NCI-H2107 (cell line): ENCODE measurements at places on chromosomes 6 and 20.

DNA sequence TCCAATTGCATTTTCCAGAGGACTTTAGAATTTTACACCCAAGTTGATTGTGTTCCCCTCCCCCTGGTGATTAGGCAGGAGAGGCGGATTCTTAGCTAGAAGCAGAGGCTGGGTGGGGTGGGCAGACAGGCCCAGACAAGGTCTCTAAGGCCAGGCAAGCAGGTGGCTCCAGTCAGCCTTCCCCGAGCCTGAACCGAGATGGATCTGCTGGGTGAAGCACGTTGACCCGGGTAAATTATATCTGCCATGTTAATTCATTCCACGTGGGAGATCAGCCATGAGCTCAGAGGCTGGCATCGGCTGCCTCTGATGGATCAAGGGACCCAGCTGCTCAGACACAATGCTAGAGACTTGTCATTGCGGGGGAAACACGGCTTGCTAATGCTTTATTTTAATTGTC is 159.5 kb upstream of the MAFB start:
- DNase-seq: no peak

GRCh38 chr6:110217266-110217665 is 37.0 kb downstream of the CDC40 start:
- DNase-seq: no peak

- DNase-seq: no peak
Measured at GRCh38 chr6:72417759-72418158, 204.1 kb upstream of the KCNQ5 start.

DNA sequence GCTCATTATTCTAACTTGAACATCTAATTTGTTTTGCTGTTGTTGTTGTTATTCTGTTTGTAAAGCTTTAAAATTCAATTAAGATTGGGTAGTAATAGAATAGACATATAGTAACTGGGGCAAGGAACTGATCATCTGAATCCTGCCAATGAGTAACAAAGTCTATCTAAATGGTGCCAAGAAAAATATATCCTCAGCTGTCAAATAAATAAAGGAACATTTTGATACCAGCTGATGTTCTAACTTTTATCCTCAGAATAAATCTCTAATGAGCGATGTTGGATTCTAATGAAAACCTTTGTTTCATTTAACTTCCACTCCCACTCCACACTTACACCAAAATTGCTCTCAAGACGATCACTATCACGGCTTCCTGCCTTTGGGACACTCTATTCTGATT is 210.9 kb downstream of the TINAG start:
- DNase-seq: no peak

- DNase-seq: no peak
Measured at GRCh38 chr6:56374841-56375369, 127.5 kb upstream of the COL21A1 start.

- DNase-seq: no peak
Measured at GRCh38 chr20:43988451-43988850, 73.8 kb downstream of the TOX2 start.

DNA sequence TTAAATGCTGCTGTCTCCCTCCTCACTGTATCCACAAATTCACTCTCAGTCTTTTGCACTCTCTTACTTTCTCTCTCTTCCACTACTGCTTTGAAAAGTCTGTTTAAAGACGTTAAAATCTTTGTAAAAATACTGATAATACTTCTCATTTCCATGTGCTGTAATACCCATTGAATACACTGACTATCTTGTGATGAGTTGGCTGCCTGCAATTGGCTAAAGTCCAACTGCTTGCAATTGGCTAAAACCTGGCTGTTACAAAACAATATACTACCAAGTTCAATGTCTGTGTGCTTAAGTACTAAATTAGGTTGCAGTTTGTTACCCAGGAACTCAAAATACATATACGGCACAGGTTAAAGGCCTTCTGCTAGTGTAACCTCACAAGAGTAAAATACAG is 264.8 kb downstream of the THBS2 start:
- DNase-seq: no peak

DNA sequence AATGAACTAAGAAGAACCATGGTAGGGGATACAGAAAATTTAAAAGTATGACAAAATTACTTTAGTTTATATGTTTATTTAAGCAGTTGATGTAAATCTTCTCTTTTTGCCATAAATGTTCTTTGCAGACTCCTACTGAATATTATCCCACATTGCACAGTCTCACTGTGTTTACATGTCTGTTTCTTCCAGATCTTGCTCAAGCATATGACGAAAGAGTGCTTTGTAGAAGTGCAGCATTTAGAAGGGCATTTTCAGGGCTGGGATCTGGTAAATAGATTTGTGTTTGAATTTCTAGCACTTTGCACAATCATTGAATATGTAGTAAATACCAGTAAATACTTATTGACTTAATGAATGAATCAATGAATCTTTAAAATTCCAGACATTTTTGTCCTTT is 152.0 kb upstream of the EPHA7 start:
- DNase-seq: no peak

DNA sequence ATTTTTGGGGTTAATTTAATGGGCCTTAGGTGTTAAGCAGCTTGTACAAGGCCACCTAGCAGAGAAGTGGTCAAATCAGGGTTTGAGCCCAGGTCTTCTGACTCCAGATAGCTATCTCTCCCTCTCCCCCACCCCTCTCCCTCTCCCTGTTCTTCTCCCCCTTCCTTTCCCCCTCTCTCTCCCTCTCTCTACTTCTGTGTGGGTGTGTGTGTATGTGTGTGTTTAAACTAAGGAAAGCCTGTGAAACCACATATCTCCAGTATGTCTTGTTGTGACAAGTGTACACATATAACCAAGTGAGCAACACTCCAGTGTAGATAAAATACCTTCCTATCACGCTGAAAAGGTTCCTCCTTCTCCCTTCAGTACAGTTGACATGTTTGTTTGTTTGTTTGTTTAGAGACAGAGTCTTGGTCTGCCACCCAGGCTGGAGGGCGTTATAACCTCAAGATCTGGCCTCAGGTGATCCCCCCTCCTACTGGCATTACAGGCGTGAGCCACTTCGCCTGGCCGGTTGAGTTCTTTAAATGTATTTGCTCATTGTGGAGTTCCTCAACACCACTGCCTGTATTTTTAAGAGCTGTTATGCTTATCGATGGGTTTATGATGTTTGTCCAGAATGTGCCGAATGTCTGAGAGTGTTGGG is 140.4 kb downstream of the JARID2 start:
- no peak for DNase-seq
